ENCODE measurements at places on chromosomes 3 and 15.
A peak's percentile ranks its signal among the peaks of the same experiment; 100 is the strongest.

DNA sequence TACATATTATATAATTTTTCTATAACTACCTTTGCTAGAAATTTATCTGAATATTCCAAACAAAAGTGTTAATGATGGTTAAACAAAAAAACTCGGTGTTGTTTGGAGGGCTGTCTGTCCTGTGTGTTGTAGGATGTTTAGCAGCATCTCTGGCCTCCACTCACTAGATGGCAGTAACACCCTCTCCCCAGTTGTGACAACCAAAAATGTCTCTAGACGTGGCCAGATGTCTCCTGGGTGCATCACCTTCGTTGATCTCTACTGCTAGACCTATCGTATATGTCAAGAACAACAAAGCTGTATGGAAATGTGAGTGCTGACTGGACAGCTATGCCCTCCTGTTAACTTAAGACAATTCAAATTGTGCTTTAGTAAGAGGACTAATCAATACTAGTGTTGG, 14.1 kb downstream of the ANKRD34C start:
- no peak for DNase-seq
- H3K27me3 ChIP-seq = no peaks in the 10 kb centered on the region
- no peak overlapping the region for H3K27ac ChIP-seq
- H3K4me3 ChIP-seq = no peak overlapping the region
- H3K36me3 ChIP-seq = no peaks in the 10 kb centered on the region
- no peaks in the 10 kb centered on the region for H3K4me1 ChIP-seq

DNA sequence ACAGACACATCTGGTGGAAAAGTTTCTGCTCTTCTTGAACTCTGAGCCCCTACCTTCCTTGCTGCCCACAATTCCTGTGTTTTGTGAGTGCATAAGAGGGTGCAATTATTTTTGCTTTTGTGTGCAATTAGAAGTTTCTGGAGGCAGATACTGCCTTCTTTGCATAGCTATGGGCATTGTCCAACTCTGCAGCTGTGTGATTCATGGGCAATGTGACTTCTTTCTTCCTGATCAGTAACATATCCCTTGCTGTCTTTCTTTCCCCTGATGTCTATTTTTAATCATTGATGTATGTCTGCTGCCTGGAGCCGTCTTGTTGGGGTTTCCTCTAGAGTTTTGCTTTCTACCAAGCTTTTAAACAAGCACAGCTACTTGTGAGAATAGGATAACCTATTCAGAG, 321.6 kb upstream of the CHRM5 start:
- DNase-seq = no peak
- no peaks in the 10 kb centered on the region for H3K4me1 ChIP-seq
- no peak overlapping the region for H3K27ac ChIP-seq
- peaks cover 6% of the 10 kb centered on the region for H3K27me3 ChIP-seq
- no peaks in the 10 kb centered on the region for H3K36me3 ChIP-seq

GRCh38 chr3:141275032-141275422, 43.4 kb downstream of the PXYLP1 start:
- no peak overlapping the region for H3K4me3 ChIP-seq
- H3K36me3 ChIP-seq = no peaks in the 10 kb centered on the region
- H3K27me3 ChIP-seq = no peaks in the 10 kb centered on the region
- peak overlapping the region; percentile 72 for H3K27ac ChIP-seq
- peaks cover 28% of the 10 kb centered on the region for H3K4me1 ChIP-seq

DNA sequence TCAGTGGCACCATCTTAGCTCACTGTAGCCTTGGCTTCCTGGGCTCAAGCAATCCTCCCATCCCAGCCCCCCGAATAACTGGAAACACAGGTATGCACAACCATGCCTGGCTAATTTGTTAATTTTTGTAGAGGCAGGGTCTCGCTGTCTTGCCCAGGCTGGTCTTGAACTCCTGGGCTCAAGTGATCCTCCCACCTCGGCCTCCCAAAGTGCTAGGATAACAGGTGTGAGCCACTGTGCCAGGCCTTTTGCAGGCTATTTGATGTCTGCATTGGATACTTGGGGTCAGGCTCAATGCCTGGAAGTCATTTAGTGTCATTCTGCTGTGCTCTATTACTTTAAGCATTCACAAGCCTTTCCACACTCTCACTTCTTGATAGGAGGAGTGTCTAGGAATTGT, 17.6 kb downstream of the LIMD1 start:
- no peak overlapping the region for H3K4me3 ChIP-seq
- no peak overlapping the region for H3K27ac ChIP-seq
- peaks cover 21% of the 10 kb centered on the region for H3K4me1 ChIP-seq
- H3K27me3 ChIP-seq = no peaks in the 10 kb centered on the region
- peaks cover 3% of the 10 kb centered on the region for H3K36me3 ChIP-seq

- H3K36me3 ChIP-seq = no peaks in the 10 kb centered on the region
- H3K4me1 ChIP-seq = no peaks in the 10 kb centered on the region
- H3K4me3 ChIP-seq = no peak overlapping the region
- no peaks in the 10 kb centered on the region for H3K27me3 ChIP-seq
- no peak for DNase-seq
Observed at GRCh38 chr3:16467393-16467792, 46.1 kb downstream of the RFTN1 start.

GRCh38 chr3:121467085-121467484, 78.7 kb downstream of the POLQ start:
- no peak overlapping the region for H3K4me3 ChIP-seq
- H3K36me3 ChIP-seq = no peaks in the 10 kb centered on the region
- H3K27ac ChIP-seq = no peak overlapping the region
- H3K27me3 ChIP-seq = no peaks in the 10 kb centered on the region
- H3K4me1 ChIP-seq = no peaks in the 10 kb centered on the region

- H3K27me3 ChIP-seq = no peaks in the 10 kb centered on the region
- no peaks in the 10 kb centered on the region for H3K4me1 ChIP-seq
- H3K27ac ChIP-seq = no peak overlapping the region
- no peak overlapping the region for H3K4me3 ChIP-seq
Observed at GRCh38 chr3:191813245-191813644, 352.3 kb downstream of the PYDC2 start.

DNA sequence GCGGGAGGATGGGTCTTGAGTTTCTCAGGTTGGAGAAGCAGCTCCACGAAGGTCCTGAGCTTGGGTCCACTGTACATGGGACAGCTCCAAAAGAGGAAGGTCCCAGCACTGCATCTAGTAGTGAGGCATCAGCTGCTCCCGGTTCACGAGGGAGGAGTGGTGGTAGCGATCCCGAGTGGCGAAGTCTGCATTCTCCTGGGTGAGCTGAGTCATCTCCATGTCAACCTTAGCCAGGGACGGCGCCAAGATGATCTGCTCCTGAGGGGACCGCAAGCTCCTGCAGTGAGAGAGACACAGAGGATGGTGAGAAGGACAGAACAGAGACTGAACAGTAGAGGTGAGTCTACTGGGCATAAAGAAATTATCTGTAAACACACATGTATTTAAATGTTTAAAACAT, 28.0 kb upstream of the HEG1 start:
- peaks cover 4% of the 10 kb centered on the region for H3K4me1 ChIP-seq
- DNase-seq = no peak
- no peaks in the 10 kb centered on the region for H3K27me3 ChIP-seq
- H3K27ac ChIP-seq = no peak overlapping the region
- peaks cover 9% of the 10 kb centered on the region for H3K36me3 ChIP-seq
- no peak overlapping the region for H3K4me3 ChIP-seq

- no peak overlapping the region for H3K4me3 ChIP-seq
- H3K36me3 ChIP-seq = no peaks in the 10 kb centered on the region
- DNase-seq = no peak
- no peaks in the 10 kb centered on the region for H3K27me3 ChIP-seq
- no peaks in the 10 kb centered on the region for H3K4me1 ChIP-seq
Observed at GRCh38 chr15:91678003-91678402, 175.5 kb upstream of the SLCO3A1 start.

DNA sequence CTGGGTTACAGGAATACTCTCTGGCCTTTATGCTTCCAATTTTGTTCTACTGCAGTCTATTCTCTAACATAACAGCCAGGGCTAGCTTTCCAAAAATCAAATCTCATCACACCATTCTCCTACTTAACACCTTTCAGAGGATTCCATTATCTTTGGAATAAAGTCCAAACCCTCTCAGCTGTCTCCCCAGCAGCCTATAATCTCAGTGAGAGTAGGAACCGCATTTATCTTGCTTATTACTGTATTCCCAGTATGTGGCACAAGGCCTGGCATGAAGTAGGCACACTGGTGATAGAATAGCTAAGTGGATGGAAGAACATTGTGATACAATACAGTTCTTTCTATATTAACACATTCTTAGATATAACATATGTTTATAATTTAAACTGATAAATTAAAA, 49.0 kb upstream of the MYO5C start:
- no peaks in the 10 kb centered on the region for H3K27me3 ChIP-seq
- H3K4me3 ChIP-seq = no peak overlapping the region
- no peak overlapping the region for H3K27ac ChIP-seq
- no peaks in the 10 kb centered on the region for H3K4me1 ChIP-seq
- H3K36me3 ChIP-seq = peaks cover 15% of the 10 kb centered on the region

DNA sequence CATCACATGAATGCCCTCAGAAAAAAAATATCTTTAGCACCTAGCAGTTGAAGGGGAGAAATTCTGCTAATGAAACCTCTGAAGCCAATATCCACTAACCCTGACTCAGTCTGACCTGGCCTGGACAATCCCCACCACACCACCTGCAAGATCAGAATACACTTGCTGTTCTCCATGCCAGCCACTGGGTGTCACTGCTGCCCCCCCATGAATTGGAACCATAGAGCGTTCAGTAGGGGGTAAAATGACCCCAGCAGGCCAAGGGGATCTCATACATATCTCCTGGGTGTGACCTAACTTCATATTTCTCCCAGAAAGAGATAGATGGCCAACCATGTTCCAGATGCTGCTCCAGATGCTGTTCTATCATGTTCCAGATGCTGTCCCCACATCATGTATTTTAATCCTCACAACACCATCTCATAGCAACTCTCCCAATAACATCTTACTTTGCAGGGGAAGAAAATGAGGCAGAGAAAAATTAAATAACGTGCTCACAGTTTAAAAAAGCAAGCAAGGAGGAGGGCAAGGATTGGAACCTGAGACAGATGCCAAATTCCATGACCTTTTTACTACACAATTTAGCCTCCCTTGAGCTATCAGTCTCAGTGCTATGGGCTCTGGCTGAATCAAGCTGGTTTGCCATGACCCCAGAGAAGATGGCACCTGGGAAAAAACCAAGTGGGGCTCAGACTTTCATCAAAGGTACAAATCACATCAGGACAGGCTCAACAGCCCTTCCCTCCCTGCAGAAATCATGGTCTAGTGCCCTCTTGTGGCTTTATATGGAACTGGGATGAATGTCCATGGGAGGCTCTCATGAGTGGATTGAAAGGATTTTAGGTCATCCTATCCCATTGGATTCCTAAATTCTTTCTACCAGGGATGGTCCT, 12.4 kb downstream of the NTRK3 start:
- H3K4me1 ChIP-seq = no peaks in the 10 kb centered on the region
- H3K27ac ChIP-seq = no peak overlapping the region
- no peak overlapping the region for H3K4me3 ChIP-seq
- H3K27me3 ChIP-seq = peaks cover 4% of the 10 kb centered on the region
- no peak for DNase-seq

All from keratinocyte (primary cell).